ENCODE measurements at places on chromosomes 4 and X.

GRCh38 chr4:35525192-35525978 lies 718.9 kb downstream of the ARAP2 start:
- DNase-seq: peak; percentile 12

DNA sequence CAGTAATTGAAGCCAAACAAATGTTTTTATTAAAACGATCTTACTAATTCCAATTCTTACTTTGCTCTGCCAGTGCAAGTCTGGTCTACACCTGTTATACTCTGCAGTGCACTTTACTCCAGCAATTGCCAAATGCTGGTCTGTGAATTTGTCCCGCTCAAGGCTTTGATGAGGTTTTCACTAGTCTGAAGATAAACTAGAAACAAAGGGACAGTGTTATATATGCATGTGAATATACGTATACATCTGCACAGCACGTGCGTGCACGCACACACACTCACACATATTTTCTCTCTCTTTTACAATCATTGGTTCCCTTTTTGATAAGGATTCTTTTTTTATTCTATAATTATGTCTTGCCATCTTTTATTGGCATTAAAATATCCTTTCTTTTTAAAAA lies 88.5 kb upstream of the LCORL start:
- DNase-seq: peak; percentile 58

DNA sequence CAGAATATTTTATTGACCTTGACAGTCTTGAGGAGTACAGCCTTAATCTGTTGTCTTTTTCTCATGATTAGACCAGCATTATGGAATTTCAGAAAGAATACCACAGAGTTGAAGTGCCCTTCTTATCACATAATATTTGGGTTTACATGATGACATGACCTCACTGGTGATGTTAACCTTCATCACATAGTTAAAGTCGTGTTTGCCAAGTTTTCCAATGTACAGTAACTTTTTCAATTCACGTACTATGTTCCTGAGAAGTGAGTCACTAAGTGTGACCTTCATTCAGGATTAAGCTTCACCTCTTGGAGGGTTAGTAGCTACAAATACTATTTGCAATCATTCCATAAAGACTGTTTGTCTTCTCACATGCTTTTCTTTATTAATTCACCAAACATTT lies 52.1 kb downstream of the RAB40A start:
- DNase-seq: no peak

GRCh38 chr4:122555216-122555615 lies 65.7 kb downstream of the IL21 start:
- DNase-seq: no peak

GRCh38 chrX:9207142-9207541 lies 173.2 kb upstream of the FAM9B start:
- no peak for DNase-seq

- no peak for DNase-seq
These were observed 1230.0 kb upstream of the TENM3 start for GRCh38 chr4:181013162-181013561.

- DNase-seq: no peak
These were observed 23.7 kb downstream of the FAM114A1 start for GRCh38 chr4:38891051-38891983.

DNA sequence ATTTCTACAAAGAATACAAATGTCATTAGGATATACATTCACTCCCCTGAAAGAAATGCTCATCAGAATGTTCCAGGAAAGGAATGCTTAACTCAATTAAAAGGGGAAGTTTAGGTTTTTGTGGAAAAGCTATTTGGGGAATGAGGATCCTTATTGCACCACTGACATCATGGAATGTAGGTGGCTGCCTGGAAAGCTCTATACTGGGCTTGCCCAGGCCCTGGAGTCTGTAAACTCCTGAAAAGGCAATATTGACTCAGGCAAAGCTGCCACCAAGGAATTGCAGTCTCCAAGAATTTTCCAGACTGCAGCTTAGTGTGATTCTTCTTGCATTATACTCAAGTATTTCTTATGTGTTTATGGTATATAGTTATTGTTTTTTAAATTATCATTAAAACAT lies 15.7 kb downstream of the DAPP1 start:
- DNase-seq: no peak

DNA sequence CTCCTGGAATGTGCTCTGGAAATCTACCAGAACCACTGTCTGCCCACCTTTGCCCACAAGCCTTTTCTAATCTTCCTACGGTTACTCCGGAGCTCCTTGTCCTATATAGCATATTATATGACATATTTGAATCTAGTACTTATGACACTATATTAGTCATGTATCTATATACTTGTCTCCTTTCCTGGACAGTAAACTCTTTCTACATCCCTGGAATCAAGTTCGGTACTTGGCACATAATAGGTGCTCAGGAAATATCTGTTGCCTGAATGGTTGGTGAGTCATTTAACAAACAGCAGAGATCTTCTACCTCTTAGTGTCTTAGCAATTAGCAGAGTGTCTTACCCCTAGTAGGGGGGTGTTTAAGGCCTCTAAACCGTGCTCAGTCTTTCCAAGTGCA lies 123.6 kb downstream of the RELL1 start:
- no peak for DNase-seq

GRCh38 chr4:52873191-52873590 lies 11.1 kb downstream of the RASL11B start:
- DNase-seq: peak; percentile 81

DNA sequence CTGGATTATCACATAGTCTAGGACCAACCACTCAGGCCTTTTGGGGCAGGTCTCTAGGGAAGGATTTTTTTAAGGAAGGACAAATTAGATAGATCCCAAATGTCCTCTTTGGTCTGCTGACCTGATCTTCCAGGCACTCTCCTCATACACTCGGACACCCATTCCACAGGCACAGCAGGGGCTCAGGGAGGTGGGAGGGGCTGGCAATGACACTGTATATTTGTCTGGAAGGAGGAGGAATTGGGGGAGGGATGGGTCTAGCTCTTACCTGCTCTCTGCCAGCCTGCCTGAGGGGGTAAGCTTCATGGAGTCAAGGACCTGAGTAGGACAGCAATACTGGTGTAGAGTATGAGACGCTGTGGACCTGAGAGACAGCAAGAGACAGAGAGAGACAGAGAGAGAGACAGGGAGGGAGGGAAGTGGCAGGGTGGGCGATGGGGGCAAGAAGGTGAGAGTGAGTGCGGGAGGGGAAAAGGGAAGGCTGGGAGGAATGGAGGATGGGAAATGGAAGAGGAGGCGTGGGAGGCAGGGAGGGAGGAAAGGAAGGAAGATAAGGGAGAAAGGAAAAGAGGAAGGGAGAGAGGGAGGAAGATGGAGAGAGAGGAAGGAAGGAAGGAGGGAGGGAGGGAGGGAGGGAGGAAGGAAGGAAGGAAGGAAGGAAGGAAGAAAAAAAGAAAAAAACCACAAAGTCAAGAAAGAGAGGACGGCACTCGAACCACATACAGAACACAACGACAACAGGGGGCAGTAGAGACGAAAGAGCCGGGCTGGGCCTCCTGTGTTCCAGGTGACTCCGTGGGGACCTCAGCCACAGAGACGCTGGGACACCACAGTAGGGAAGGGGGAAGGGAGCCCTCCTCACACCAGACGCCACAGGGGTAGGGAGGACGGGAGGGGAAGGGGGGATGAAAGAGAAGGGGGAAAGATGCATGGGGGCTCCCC lies 1.8 kb downstream of the IQSEC2 start:
- DNase-seq: no peak

GRCh38 chr4:148114436-148114835 lies 327.8 kb downstream of the NR3C2 start:
- DNase-seq: no peak

- no peak for DNase-seq
These were observed 4.7 kb downstream of the MTM1 start for GRCh38 chrX:150573106-150573505.

GRCh38 chr4:77959566-77960338 lies 97.1 kb downstream of the MRPL1 start:
- peak; percentile 66 for DNase-seq

- no peak for DNase-seq
These were observed 42.2 kb upstream of the NKRF start for GRCh38 chrX:119648421-119648775.

DNA sequence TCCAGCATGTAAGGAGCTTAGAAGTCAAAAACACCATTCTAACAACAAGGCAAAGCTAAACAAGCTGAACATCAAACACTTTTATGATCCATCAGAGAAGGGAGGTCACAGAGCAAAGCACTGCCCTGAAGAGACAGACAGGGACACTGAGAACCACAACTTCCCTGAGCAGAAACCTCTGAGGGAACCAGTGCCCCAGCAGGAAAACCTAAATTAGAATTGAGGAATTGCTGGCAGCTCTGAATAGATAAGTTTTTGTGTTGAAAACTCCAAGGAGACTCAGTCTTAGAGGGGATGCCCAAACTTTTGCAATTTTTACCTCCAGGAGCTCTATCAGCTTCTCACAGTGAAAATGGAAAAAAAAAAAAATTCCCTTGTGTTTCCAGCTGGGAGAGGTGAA lies 83.0 kb upstream of the MAPK10 start:
- no peak for DNase-seq

GRCh38 chrX:40736170-40736505 lies 796 bp upstream of the MED14 start:
- DNase-seq: peak; percentile 24

DNA sequence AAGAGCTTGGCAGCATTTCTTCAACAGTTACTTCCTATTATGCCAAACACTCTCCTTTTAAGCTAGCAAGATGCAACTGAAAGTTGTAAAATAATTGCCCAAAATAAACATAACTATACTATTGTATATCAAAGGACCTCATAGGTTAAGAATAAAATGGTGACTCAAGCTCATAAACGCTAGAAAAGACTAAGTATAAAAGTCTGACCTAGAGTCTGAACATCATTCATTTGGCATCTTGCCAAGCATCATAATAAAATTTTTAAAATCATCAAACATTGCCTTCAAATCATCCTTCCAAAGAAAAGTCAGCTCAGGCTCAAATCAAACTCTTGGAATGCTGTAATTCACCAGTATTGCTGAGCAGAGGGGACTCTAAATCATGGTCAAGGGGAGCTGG lies 281.2 kb downstream of the QDPR start:
- DNase-seq: no peak

GRCh38 chr4:103012060-103012459 lies 7.4 kb downstream of the SLC9B1 start:
- no peak for DNase-seq

DNA sequence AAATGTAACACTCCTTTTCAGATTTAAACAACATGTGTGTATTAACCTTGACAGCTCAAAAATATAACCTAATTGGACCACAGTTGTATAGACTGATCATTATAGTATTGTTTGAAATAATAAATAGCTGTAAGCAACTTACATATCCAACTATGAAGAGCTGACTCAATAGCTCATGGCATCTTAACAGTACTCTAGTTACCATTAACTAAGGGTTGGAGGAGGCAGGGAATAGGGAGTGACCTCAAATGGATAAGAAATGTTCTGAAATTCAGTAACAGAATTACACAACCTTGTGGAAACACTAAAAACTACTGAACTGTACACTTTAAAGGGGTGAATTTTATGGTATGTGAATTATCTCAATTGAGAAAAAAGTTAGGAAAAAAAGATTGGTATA lies 136.5 kb upstream of the CPEB2 start:
- DNase-seq: no peak

DNA sequence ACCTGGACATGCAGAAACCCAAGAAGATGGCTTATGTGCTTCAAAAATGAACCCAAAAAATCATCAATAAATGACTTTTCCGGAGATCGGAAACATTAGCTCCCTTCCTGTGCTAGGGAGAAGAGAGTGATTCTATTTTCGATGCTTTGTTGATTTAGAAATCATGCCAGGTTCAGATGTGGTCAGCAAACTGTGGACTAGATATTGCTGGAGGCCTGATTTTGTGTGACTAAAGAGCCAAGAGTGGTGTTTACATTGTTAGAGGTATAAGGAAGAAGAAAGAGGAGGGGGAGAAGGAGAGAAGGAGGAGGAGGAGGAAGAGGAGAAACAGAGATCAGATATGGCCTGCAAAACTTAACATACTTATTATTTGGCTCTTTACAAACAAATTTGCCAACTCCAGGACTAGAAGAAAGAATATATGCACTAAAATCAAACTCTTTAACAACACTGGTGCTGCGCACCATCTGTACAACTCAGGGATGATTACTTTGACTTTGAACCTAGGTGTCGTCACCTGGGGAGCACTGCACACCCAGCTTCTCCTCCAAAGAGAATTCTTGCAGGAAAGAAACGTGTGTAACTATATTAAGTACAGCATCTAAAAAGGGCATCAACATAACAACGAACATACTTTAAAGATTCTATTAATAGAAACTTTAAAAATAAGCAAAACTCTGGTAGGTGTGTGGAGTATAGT lies 664.9 kb upstream of the LCORL start:
- DNase-seq: no peak

- DNase-seq: no peak
These were observed 1249.4 kb upstream of the DIAPH2 start for GRCh38 chrX:95435198-95435597.

- DNase-seq: no peak
These were observed 306.6 kb downstream of the STPG2 start for GRCh38 chr4:97836662-97837061.

GRCh38 chr4:140755774-140756318 lies 339 bp downstream of the TBC1D9 start:
- DNase-seq: peak; percentile 46

DNA sequence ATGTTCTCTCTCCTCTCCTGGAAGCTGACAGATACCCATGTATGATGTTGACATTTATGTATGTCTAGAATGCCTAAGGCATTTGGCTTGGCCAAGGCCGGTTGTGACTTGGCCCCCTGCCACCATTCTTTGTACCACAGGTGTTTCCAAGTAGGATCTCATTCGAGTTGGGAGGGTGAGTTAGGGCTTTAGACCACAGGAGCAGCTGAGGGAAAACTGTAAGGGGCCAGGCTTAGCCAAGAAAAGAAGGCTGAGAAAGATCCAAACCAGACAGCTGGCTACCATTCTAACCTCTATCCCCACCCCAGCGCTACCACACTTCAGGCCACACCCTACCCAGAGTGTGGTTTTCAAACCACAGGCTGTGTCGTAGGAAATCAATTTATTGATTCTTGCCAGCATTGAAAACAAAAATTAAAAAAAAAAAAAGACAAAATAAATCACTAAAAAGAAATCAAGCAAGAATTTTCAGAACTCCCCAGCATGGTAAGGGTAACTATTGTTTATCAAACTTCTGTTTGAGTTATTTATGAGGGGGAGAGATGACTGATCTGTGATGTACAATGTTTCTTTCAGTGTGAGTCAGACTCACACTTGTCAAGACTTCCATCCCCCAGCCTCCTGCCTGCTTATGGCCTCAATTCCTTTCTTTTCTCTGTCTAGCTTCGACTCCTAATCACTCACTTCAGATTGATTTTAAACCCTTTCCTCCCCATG lies 9.9 kb downstream of the TMSB4X start:
- DNase-seq: peak; percentile 79

DNA sequence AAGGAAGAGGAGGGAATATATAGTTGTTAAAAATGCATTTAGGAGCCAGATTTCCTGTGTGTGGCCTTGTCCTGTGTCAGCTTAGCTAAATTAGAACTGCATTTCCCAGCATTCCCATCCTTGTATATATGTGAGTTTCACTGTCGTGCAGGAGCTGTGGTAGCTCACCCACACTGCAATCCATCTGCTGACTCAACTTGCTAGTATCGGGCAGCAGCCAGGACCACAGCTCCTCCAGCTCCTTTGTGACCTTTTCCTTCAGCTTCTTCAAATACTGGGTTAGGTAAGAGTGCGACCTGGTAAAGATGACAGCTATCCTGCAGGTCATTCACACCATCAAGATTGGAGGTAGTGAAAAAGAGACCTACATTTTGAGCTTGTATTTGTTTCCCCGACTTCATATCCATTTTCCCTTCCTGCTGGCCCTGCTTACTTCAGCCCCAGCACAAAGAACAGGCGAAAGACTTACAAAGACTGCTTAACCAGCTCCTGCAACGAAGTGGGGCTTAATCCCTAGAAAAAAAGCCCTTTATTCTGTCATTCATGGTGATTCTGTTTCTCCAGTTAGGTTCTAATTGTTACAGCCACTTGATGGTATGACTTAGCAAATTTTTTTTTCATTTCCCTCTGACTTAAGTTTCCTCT lies 11.4 kb downstream of the ASIC5 start:
- no peak for DNase-seq

Measured in SW480 (cell line).